ENCODE measurements at places on chromosomes 2 and 18. TPM values are rescaled to one million over a fixed set of nuclear protein-coding genes. Genes with fewer than 3 reads are reported as not detected.

GALNT5 gene
- 0.16 TPM for total RNA-seq

- no peak for DNase-seq
These were observed 515.0 kb downstream of the PARD3B start for GRCh38 chr2:205060269-205060668.

CFAP65 gene
- 0.16 TPM for total RNA-seq

- no peak for DNase-seq
These were observed 27.3 kb upstream of the NRP2 start for GRCh38 chr2:205654878-205655605.

DNA sequence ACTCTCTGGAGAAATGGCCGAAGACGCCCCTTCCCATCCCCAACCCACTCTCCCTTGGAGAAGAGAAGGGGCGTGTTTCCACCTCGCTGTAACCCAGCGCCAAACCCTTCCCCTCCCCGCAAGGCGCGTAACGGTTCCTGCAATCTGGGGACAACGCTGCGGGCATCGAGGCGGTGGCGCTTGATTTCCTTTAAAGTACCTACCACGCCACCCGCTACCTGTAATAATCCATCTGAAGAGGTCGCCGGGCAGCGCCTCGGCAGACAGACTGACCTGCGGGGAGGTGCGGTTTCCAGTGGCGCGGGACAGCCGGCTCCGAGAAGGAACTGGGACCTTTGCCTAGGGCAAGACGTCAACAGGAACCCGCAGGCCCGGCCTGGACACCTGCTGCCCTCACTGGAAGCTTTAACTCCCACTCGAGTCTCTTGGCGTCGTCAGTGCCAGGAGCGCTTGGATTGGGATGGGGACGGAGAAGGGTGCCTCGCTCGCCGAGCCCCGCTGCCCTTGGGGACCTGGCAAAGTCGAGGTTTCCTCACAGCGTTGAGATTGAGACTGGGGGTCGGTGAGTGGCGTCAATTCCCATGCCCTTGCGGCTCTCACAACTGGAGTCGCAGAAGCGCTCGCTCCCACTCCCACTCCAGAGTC, at the start of gene CYP1B1:
CYP1B1 (minus strand) TSS at position 645 of the 645 bp plus-strand sequence. CDS start 763 bp downstream, outside the sequence.
- DNase-seq = no peak

RNF125 gene
- 1.1 TPM for total RNA-seq

- no peak for DNase-seq
These were observed 48.9 kb downstream of the PLEKHA3 start for GRCh38 chr2:178529194-178529593.

DUSP19 gene
- total RNA-seq = 19.3 TPM

GRCh38 chr2:241030883-241031282, 32.5 kb downstream of the SNED1 start:
- DNase-seq = no peak

CD8B2 gene
- not detected for total RNA-seq

GRCh38 chr2:237109421-237109934, 23.8 kb downstream of the COPS8 start:
- DNase-seq = no peak

KCNG2 gene
- 0.31 TPM for total RNA-seq

UGT1A10 gene
- total RNA-seq = not detected

DNA sequence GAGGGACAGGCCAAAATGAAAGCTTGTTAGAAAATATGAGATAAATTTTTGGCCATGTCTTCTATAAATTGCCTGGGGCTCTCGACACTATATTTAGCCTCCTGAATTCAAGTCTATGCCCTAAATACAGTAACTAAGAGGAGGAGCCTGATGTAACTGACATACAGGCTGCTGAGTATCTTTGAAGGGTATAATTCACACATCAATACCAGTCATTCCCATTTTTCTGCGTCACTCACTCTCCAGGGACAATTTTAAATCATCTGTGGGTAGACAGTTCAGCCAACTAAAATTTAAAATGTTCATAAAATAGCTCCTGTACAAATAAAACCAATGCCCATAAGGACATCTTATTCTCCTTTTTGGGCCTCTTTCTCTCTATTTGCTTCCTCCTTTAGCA, 105.9 kb downstream of the AP1S3 start:
- DNase-seq = no peak

DNA sequence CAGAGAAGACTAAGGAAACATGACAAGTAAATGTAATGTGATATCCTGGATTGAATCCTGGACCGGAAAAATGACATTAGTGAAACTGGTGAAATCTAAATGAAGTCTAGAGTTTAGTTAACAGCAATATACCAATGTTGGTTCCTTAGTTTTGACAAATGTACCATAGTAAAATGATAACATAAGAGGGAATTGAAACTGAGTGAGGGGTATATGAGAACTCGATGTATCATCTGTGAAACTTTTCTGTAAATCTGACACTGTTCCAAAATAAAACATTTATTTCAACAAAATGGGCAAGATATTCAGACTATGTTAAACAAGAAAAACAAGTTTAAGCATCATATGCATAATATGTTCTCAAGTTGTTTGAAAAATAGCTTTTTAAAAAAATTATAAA, 63.8 kb downstream of the OLA1 start:
- DNase-seq = no peak

GPR17 gene
- 6.1 TPM for total RNA-seq

DNA sequence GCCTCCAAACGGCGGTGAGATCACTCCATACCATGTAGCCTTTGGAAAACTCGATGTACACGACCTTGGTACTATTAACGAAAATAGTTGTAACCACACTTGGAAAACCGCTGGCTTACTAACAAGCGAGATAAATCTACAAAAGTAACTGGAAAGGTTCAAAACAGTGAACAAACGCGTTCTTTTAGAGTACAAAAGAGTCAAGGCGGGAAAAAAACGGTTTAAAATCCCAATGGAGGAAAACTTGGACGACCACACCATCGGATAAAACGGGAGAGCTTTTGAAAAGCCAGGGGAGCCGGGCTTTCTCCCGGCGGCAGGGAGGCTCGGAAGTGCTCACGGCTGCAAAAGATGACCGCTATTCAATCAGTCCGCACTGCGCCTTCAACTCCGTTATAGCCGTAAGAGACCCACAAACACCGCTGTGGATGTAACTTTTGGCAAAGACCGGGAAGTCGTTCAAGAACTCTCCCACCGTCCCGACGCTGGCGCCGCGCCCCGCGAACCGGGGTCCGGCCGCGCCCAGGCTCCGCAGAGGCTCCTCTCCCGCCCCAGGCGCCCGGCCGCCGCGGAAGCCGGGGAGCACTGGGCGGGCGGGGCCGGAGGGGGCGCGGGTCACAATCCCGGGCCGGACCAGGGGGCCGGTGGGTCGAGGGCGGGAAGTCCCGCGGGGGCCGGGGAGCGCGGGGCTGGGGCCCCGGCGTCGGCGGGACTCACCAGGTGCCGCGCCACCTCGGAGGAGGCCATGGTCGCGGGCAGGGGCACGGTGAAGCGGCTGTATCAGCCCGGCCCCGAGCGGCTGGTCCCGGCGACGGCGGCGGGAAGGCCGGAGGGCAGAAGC, 465 bp downstream of the SEPTIN10 start:
- DNase-seq = no peak

- no peak for DNase-seq
These were observed 116.0 kb downstream of the ZEB2 start for GRCh38 chr2:144403933-144404332.

- no peak for DNase-seq
These were observed 25.9 kb upstream of the GPR17 start for GRCh38 chr2:127619877-127620705.

- no peak for DNase-seq
These were observed 78.8 kb upstream of the IGFBP5 start for GRCh38 chr2:216774180-216774579.

OSGEPL1 gene
- 25.6 TPM for total RNA-seq

- no peak for DNase-seq
These were observed 99.4 kb upstream of the SCN7A start for GRCh38 chr2:166593403-166593802.

IL36B gene
- not detected for total RNA-seq

Measured in occipital lobe (tissue), 3 donors.